ENCODE measurements at places on chromosomes 13 and 19. TPM values are rescaled to one million over a fixed set of nuclear protein-coding genes. Genes with fewer than 3 reads are reported as not detected.

The LRRC63 gene
- total RNA-seq = not detected

The SYDE1 gene
- 15.3 TPM for total RNA-seq

The APLP1 gene
- total RNA-seq = 6.3 TPM

GRCh38 chr13:27654816-27655215 lies 33.1 kb downstream of the POLR1D start:
- no peak for DNase-seq

- no peak for DNase-seq
Observed at GRCh38 chr13:113176280-113176679, 17.8 kb downstream of the PROZ start.

Measured in tongue (tissue), 3 donors.